ENCODE measurements at places on chromosomes 6 and 20.
A peak's percentile ranks its signal among the peaks of the same experiment; 100 is the strongest.

- no peak for DNase-seq
Observed at GRCh38 chr6:150331344-150331743, 37.5 kb upstream of the IYD start.

GRCh38 chr6:168099201-168100010 lies 20.4 kb upstream of the FRMD1 start:
- no peak for DNase-seq

DNA sequence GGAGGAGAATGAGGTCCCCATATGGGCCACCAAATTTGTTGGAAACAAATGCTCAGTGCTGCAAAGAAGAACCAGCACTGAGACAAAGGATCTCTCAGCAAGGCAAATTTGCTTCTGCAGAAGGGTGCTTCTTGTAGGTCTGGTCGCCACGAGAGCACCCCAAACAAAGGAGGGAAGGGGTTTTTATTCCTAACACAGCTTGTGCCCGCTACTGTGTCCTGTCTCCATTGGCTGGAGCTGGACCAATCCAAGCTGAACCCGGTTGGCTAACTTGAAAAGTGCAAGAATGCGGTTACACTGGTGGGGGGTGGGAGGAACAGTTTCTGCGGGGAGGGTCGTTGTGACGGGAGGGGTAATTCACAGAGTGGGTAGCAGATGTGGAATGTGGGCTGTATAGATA lies 54.1 kb upstream of the TULP1 start:
- DNase-seq, result no peak

DNA sequence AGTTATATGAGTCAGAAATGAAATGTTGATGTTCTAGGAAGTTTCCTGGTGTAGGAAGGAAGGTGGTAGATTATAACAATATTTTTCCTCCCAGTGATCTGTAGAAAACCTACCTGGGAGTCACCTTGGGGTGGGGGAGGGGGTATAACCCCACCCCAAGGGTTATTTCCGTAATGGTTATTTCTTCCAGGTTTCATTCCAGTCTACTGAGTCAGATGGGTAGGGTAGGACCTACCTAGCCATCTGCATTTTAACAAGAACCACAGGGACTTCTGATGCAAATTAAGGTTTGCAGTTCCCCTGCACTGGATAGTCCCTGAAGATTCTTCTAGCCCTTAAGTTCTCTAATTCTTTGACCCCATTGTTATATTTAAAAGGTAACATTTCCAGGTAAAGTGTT lies 88.9 kb downstream of the ARMC2 start:
- no peak for DNase-seq

GRCh38 chr6:20707870-20708269 lies 173.6 kb downstream of the CDKAL1 start:
- no peak for DNase-seq

DNA sequence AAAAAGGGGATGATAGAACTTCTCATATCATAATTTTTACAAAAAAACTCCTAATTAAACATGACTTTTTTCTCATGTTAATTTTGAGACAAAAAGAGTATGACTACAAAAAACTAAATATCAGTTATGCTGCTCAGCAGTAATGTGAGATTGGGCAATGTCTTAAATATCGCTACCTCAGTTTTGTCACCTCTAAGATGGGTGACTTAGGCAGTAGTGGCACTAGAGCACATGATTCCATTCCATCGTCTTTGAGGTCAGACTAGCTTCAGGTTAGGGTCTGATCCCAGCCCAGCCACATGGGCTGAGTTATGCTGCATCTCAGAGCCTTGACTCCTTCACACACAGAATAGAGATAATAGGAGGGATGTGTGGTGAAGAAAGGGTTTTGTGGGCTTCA lies 11.0 kb downstream of the DCBLD1 start:
- no peak for DNase-seq

- no peak for DNase-seq
Observed at GRCh38 chr6:168192195-168192900, 113.3 kb upstream of the FRMD1 start.

- DNase-seq, result no peak
Observed at GRCh38 chr6:108650325-108650724, 89.6 kb downstream of the FOXO3 start.

DNA sequence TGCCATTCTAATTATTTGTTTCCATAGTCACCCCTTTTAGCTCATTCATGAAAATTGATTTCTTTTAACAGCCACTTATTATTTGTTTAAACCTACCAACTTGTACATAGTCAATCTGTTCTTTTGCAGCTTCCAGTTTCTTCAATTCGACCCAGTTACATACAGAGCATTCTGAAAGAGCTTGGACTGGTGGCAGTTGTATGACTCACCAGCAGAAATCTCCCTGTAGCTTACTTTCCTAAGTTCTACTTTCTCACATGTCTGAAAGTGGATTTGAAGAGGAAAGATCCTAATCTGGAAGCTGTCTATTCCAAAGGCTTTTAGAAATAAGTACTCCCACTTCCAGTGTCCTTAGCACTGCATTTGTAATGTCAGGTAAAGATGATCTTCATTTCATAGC lies 447.9 kb downstream of the HTR1B start:
- DNase-seq, result no peak

DNA sequence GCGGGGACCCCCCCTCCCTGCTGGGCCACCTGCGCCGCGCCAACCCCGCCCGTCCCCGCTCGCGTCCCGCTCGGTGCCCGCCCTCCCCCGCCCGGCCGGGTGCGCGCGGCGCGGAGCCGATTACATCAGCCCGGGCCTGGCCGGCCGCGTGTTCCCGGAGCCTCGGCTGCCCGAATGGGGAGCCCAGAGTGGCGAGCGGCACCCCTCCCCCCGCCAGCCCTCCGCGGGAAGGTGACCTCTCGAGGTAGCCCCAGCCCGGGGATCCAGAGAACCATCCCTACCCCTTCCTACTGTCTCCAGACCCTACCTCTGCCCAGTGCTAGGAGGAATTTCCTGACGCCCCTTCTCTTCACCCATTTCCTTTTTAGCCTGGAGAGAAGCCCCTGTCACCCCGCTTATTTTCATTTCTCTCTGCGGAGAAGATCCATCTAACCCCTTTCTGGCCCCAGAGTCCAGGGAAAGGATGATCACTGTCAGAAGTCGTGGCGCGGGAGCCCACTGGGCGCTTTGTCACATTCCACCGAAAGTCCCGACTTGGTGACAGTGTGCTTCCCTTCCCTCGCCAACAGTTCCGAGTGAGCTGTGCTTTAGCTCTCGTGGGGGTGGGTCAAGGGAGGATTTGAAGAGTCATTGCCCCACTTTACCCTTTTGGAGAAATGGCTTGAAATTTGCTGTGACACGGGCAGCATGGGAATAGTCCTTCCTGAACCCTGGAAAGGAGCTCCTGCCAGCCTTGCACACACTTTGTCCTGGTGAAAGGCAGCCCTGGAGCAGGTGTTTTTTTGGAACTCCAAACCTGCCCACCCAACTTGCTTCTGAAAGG lies 2.1 kb downstream of the VEGFA start:
- no peak for DNase-seq

DNA sequence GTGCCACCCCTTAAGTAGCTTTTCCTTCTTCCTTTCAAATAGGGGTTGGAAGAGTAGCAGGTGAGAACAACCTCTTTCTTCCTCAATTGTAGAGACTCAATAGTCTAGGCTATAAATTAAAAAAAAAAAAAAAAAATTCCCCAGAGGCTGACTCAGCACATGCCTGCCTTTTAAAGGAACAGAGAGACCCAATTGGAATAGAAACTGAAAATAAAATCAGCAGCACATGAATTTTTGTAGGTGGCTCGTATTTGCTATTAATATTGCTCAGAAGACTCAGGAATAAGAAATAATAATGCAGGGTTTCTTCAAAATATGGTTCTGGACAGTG lies 19.3 kb downstream of the TOP1 start:
- DNase-seq, result no peak

GRCh38 chr6:36135053-36135731 lies 4.9 kb downstream of the MAPK13 start:
- DNase-seq, result no peak

DNA sequence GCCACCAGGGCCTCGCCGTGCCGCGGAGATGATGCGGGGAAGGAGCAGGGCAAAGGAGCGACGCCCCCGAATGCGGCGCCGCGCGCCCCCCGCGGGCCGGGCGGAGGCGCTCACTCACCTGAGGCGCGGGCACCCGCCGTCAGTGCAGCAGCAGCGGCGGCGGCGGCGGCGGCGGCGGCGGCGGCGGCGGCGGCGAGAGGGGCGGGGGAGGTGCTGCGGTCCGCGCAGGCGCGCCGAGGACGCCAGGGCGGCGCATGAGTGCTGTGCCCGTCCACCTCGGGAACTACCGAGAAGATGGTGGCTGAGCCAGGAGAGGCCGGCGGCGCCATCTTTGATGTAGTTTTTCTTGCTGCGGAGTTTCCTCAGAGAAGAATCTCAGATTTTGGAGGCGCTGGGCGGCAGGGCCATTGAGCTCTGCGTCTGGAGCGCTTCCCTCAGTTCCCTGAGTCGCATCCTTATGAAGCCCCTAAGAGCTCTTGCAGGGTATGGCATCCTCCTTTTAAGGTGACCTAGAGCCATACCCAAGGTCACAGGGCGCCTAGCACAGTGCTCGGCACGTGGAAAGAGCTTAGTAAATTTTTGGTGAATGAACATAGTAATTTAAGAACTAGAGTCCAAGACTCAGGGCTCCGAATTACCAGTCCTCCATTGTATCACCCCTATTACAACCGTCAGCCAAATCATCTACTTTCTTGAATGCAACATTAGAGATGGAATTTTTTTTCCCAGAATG lies at the start of gene NDRG3:
NDRG3 (minus strand) TSS at position 164 of the 733 bp plus-strand sequence. CDS start 24,355 bp downstream, outside the sequence.
- peak; percentile 88 for DNase-seq

DNA sequence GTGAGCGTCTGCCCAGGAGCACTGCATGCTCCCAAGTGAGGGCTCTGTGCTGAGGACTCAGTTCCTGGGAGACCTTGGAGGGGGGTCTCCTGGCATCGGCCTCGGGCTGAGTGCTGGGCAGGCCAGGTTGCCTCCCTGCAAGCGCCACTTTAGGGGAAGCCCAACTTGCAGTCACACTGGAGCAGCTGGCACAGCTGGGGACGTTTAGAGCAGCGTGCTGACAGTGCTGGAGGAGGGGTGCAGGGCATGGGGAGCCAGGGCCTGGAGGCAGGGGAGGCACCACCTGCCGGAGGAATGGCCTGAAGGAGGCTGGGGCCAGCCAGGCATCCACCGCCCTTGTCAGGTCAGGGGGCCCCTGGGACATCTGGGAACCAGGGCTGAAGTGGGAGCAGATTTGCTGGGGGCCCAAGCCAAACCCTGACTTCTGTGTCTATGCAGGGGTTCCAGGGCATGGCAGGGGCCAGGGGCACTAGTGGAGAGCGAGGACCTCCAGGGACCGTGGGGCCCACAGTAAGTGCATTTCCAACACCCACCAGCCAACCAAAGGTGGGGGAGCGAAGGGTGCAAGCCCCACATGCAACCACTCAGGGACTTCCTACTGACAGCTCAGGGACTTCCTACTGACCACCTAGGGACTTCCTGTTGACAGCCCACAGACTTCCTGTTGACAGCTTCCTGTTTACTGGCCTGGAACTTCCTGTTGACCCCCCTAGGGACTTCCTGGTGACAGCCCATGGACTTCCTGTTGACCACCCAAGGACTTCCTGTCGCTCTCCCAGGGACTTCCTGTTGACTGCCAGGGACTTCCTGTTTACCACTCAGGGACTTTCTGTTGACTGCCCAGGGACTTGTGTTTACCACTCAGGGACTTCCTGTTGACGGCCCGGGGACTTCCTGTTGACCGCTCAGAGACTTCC lies 33.6 kb downstream of the COL20A1 start:
- DNase-seq, result no peak
